ENCODE measurements at places on chromosomes 1 and 21.

DNA sequence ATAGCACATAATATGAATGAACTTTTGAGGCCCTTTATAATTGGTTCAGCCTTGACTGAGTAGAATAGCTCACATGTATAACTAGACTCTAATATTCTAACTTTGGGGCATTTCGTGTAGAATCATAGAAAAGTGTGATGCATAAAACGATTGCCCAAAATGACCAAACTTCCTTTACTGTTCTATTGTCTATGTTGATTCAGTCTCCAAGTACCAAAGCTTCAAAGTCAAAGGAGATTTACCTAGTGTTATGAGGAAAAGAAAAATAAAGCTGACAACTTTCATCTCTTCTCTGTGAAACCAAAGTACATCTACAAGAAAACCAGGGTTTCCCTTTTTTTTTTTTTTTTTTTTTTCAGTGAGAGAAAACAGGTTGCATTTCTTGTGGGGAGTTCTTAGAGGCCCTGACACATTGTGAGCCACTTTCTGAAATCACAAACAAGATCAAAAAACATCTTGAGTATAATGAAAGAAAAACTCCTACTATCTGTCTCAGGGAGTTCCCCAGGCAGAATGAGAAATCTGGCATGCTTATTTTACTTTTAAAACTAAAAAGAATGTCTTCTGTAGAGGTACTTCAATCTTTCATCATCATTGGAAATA, 183.4 kb downstream of the TNFSF18 start:
- DNase-seq: no peak

GRCh38 chr21:37166733-37167132, 93.7 kb downstream of the TTC3 start:
- DNase-seq: no peak

DNA sequence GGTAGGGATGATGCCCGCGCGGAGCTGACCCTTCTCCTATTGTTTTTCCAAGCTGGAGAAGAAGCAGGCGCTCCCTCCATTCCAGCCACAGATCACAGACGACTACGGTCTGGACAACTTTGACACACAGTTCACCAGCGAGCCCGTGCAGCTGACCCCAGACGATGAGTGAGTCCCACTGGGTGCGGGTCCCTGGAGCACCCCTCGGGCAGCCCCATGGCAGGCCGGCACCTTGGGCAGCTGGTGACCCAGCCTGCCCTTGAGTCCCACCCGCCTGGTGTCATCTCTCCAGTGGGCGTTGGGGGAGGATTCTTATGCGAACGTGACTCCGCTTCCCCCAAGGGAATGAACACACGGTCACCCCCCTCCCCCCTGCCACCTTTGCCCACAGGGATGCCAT, 10.0 kb downstream of the FAAP20 start:
- DNase-seq: no peak

GRCh38 chr1:213423605-213424004, 372.6 kb downstream of the RPS6KC1 start:
- DNase-seq: no peak

GRCh38 chr1:243924188-243924587, 74.1 kb upstream of the AKT3 start:
- DNase-seq: no peak

DNA sequence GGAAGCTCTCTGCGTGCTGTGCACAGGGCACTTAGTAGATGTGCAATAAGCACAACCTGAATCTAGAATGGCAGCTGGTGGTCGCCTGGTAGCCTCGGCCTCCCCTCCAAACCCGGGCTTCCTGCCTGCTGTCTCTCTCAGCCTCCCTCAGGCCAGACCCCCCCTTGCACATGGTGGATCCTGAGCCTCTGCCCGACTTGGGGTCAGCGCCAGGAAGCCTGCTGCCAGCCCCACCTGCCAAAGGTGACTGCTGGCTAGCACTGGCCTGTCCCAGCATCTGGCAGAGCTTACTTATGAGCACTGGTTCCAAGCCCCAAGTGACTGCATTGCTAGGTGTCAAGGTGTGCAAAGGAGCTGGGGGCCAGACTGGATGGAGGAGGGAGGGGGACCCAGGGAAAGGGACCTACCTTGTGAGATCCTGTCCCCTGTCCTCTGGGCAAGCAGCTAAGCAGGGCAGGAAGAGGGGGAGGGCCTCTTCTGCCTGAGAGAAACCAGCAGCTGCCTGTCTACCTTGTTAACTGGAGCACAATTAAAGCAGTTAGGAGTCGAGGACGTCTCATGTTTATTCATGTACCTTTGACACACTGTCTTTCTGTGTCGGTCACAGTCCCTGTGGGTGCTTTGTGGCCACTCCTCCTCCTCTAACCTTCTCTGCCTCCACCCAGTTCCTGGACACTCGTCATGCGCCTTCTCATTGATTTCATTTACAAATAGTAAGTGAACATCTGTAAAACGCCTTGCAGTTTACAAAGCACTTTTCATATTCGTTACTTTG, 100.9 kb downstream of the DDX20 start:
- no peak for DNase-seq

DNA sequence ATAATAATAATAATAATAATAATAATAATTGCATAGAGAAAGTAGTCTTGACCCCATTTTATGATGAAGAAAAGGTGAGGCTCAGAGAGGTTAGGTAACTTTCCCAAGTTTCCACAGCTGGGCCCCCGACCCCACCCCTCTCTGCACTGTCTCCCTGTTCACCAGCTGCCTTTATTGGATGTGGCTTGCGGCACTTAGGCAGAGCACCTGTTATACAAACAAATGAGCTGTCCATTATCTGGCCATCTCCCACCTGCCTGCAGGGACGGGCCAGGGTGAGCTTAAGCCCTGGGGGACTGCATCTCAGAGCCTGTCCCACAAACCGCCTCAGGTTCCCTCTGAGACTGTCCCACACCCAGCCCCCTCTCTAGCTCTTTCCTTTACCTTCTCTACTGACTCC, 10.1 kb upstream of the EFNA1 start:
- no peak for DNase-seq

- no peak for DNase-seq
These were observed 24.2 kb downstream of the RRP1 start for GRCh38 chr21:43813656-43813980.

GRCh38 chr1:206082831-206083695, 30.1 kb downstream of the RHEX start:
- no peak for DNase-seq

DNA sequence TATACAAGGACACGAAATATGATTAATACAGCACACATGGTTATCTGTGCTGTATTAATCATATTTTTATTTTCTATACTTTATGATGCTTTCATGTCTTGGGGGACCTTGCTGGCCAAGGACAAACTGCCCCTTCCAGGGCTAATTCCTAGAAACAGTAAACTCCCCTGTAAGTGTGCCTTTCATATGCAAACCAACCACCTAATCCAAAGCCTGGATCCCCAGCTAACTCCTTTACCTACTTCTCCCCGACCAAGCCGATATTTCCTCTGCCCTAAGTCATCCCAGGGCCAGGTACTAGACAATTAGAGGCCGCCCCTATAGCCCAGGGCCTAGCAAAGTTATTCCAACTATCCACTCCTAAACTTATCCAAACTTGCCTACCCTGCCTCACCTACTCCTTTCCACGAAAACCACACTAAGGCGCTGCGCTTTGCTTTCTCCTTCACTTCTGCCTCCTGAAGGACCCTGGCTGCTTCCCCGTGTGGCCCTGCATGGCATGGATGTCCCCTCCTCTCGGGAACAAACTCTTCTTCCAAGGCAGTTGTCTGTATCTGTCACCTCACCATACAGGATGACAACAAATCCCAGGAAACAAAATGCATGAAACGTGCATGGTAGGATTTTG, 10.2 kb downstream of the SH3BP5L start:
- DNase-seq: peak; percentile 4

DNA sequence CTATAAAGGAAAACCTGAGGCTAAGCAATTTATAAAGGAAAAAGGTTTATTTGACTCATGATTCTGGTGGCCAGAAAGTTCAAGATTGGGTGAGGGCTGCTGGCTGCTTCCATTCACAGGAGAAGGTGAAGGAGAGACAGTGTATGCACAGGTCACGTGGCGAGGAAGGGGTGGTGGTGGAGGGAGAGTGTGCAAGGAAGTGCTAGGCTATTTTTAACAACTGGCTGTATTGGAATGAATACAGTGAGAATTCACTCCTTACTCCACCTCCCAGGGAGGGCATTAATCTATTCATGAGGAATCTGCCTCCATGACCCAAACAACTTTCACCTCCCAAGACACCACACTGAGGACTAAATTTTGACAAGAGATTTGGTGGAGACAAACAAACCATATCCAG, 51.0 kb downstream of the SYDE2 start:
- no peak for DNase-seq

DNA sequence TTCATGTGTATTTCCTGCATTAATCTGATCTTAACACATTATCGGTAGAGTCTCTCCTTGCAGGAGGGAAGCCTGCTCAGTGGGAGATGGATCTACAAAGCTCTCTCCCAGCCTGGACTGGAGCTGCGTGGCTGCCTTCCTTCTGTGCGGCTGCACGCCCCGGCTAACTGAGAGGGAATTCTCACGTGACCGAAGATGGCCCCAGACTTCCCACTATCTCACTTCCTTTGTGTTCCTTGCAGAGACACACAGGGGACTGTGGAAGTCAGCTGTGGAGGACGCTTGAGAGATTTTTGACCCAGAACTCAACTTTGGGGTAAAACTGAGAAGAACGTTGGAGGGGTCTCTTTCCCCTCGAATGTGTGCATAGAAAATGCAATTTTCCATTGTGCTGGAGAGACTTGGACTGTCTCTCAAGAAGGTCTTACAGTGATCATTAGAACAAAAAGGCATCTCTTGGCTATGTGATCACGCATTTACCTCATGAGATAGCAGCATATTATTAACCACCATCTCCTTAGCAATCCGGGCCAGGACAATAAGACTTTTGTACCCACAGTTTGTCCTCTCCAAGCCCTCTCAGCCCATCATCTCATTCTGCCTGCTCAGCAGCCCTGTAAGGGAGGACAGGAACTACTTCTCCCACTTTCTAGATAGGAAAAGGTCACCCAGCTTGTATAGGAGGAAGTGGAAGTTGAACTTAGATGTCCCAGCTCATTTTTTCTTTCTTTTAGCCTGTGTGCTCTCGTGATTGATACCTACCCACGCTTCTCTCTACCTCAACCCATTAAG, 49.3 kb upstream of the TARBP1 start:
- peak; percentile 45 for DNase-seq

- DNase-seq: no peak
These were observed 38.6 kb downstream of the KIAA1614 start for GRCh38 chr1:180951186-180951745.

DNA sequence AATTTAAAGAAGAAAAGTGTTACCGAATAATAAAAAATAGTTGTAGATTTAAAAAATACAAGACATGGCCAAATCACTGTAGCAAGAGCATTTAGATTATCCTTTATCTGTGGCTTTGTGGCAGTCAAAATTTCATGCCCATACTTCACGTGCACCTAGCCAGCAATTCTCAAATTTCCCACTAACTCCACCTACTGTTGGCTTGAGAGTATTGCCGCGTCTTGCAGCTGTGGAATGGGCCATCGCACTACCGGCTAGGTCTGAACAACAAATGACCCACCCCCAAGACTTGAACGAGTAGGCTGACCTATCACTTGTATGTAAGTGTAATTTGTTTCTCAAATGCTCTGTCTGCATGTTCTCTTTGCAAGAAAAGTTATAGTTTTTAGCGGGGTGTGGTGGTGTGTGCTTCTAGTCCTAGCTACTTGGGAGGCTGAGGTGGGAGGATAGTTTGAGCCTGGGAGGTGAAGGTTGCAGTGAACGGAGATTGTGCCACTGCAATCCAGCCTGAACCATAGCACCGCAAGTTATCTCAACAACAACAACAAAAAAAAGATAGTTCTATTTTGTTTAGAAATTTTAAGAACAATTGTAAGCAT, 4.1 kb downstream of the KRTAP13-4 start:
- peak; percentile 29 for DNase-seq

DNA sequence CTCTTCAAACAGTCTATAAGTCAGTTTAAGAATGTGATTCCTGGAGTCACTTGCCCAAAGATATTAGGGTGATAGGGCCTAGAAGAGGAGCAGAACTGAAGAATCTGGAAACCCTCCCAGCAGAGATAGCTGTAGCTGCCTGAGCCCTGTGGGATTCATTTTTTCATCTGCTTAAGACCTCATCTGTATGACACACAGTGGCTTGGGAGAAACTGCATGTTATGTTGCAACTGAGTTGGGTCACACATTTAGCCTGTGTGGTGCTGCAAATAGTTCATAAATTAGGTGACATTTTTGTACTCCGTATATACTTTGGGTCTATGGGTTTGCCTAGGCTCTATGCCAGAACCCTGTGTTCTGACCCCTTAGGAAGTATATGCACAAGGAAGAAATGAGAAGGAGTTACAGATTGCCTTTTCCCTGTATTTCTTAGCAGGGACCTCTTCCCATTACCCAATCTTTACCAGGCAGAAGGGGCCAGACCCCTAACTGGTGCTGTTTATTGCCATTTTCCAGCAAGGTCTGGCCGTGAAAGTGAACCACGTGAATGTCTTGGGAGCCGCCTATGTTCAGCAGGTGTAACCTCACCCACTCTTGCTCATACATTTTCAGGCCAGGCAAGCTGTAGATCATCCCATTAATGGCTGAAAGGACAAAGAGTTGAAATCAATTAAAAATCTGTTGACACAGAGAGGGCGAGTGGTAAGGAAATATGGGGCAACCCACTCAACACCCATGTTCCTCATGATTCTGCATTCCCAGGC, 41.9 kb upstream of the SLC19A2 start:
- DNase-seq: no peak

DNA sequence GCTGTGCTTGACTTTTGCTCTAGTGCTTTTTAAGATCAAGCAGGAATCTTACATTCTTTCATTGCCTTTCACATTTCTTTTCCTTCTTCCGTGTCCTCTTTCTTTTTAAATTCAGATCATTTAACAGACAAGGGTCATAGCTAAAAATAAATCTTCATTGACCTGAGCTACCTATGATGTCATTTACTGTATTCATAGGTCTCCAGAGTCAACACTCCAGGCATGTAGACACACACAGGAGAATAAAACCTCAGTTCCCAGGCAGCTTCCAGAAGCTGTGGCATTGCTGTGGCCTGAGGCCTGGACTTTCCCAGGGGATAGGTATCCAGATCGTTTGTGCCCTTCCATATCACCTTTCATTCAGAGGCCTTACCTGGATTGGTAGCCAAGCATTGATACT, 38.5 kb upstream of the ENAH start:
- no peak for DNase-seq

- no peak for DNase-seq
These were observed 253.9 kb downstream of the DUSP10 start for GRCh38 chr1:221487781-221488524.
